ENCODE measurements at places on chromosomes 4 and X. TPM values are rescaled to one million over a fixed set of nuclear protein-coding genes. Genes with fewer than 3 reads are reported as not detected.

The CYBB gene
- 5.8 TPM for total RNA-seq

The PRAF2 gene
- total RNA-seq: 4.8 TPM

The SPATA18 gene
- 1.5 TPM for total RNA-seq

The SCD5 gene
- total RNA-seq: 1.2 TPM

The GAGE12J gene
- total RNA-seq: not detected

The ARHGAP6 gene
- 18.0 TPM for total RNA-seq

GRCh38 chr4:10079256-10079655 lies 37.3 kb downstream of the WDR1 start:
- no peak for DNase-seq

DNA sequence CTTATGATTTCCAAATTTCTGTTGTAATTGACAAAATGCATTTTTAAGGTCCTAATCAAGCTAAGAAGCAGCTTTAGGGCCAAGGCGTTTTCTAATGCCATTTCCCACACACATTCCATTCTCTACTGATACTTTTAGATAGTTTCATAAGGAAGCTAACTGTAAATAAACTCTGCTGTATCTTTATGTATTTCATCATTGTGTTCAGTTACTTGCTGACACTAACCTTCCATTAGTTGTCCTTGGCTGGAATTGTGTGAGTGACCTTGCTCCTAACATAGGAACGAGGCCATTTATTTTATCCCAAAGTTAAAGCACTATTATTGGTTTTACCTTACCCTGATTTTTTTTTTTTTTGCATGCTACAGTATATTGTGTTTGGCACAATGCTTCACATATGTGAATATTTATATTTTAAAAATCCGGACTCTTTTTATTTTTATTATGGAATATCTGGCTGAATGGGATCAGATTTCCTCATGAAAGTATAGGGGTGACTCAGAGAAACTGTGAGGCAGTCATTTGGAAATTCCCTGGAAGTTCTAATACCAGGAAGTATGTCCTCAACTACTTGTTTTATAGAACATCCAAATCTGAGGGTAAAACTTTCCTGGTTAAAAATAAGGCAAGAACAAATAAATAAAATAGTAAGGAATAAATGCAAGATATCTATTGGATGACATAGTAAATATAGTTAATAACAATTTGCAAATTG lies 62.7 kb upstream of the SORBS2 start:
- DNase-seq: no peak

GRCh38 chr4:173752610-173753230 lies 222.7 kb upstream of the HAND2 start:
- no peak for DNase-seq

GRCh38 chr4:27357283-27357682 lies 496.6 kb downstream of the STIM2 start:
- DNase-seq: no peak

DNA sequence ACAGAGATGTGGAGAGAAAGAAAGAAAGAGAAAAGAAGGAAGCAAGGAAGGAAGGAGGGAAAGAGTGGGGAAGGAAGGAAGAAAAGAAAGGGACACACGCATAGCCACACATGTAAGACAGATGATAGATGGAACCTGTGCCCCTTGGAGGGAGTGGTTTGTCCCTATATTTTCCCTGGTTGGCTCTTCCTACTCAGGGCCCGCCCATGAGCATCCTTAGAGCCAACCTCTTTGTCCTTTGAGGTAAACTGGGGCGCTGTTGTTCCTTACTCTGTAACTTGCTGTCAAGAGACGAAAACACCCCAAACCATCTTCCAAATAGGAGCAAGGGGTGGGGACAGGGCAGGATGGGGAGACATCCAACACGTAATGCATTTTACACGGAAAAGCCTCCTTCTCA lies 220.9 kb downstream of the MAML3 start:
- no peak for DNase-seq

DNA sequence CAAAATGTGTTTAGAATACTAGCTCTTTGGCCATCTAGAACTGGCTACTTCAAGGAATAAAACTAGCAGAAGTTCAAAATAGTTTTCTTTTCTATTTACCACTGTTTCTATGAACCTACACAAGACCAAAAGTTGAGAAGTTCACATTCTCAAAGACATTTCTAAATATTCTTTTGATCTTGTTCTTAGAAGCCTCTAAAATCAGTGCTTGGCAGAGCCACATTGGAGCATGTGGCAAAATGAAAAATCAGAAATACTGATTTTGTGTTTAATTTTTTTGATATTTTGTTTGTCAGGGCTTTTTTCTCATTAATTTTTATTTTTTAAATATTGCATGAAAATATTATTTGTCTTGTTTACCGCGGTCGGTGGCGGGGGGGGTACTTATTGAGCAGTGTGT lies 853.8 kb upstream of the INTU start:
- DNase-seq: no peak

GRCh38 chrX:27608671-27609070 lies 18.5 kb downstream of the DCAF8L2 start:
- no peak for DNase-seq

DNA sequence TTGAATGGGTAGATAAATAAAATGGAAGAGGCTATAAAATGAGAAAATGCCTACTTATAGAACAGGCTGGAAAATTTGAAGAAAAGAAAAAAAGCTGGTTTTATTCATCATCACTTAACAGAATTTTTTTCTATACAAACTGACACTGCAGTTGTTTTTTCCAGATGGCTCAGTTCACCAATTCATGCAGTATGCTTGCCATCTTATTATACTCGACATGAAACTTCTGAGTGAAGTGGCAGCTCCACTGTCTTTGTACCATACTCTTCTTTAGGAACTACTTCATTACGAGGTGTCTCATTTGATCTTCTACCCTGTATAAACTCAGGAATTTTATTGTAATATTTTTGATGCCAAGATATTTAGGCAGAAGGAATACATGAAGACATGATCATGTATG lies 153.0 kb downstream of the KDM6A start:
- DNase-seq: no peak

DNA sequence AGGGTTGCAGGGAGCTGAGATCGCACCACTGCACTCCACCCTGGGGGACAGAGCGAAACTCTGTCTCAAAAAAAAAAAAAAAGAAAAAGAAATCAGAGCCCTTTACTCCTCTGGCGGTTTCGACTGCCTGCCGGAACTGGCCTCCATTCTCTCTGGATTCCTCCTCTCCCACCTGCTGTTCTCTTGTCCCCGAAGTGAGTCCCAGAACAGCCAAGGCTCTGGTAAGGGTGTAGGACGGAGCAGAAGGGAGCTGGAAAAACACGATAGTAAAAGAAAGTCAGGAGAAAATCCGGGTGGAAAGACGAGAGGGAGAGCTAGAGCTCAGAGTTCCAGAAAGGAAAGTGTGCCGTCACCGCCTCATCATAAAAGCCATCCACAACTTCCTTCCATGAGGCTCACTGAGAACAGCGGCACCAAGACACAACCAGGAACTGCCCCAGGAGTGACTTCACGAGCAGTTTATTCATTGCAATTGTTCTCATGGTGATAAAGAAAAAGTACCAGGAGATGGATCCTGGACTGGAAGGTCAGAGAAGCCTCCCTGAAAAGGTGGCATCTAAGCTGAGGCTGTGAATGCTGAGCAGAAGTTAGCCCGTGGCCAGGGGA lies 12.3 kb downstream of the TLR3 start:
- no peak for DNase-seq

- no peak for DNase-seq
Measured at GRCh38 chrX:123797543-123798447, 62.1 kb upstream of the XIAP start.

DNA sequence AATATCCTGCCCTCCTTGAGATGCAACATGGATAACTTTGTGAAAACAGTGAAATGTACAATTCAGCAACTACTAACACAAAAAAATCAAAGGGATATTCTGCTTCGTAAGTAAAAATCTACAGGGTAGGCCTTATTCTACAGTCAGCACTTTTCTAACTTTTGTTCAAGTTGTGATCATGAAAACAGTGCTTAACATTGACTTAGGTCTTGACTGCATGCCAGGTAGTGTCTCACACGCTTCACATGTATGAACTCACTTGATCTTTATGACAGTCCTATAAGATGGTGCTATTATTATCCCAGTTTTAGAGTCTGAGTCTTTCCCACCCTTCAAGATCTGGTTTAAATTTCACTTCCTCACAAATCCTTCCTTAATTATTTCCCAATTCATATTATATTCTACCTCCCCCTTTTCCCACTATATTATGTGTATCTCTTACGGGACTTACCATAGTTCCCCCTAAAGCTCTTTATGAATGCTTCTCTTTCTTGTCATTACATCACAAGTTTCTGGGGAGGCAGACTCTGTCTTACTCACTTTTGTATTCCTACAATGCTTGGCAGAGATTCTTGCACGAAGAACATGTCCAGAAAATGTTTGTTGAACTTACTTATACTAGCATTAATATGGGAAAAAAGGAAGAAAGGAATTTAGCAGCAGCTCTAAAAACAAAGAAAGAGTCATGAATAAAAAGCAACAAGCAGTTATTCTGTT lies 179.8 kb downstream of the SCFD2 start:
- DNase-seq: no peak

DNA sequence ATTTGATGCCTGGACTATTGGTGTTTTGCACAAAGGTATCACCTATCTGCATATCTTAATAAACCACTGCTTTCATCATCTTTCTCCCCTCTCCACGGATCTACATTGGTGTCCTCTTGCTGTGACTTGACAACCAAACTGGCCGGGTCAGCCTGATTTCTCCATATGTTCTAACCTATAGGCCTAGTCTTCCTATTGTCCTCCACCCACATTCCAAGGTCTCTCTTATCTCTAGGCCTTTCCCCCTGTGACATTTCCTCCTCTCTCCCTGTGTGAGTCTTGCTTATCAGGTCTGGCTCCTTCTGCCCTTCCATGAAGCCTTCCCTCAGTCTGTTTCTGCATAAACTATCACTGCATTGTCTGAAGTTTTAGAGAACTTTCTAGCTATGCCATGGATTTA lies 33.7 kb downstream of the ARHGAP24 start:
- DNase-seq: no peak

- DNase-seq: no peak
Measured at GRCh38 chr4:15847746-15848145, 69.6 kb downstream of the CD38 start.

- no peak for DNase-seq
Measured at GRCh38 chr4:130542953-130543352, 1447.0 kb downstream of the C4orf33 start.

- DNase-seq: no peak
Measured at GRCh38 chrX:116317409-116317808, 119.0 kb upstream of the SLC6A14 start.

DNA sequence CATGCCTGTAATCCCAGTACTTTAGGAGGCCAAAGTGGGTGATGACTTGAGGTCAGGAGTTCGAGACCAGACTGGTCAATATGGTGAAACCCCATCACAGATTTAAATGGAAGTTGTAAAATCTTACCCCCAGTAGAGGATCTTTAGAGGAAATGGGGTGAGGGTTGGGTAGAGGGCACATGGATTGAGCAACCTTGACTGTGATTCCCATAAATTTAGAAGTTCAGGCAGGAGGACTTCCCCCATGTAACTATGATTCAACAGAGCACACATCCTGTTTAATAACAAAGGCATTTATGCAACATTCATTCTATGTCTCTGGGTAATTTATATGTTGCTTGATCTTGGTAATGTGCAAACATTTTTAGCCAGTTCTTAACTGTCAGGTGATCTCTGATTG lies 143.1 kb downstream of the RBM47 start:
- no peak for DNase-seq

DNA sequence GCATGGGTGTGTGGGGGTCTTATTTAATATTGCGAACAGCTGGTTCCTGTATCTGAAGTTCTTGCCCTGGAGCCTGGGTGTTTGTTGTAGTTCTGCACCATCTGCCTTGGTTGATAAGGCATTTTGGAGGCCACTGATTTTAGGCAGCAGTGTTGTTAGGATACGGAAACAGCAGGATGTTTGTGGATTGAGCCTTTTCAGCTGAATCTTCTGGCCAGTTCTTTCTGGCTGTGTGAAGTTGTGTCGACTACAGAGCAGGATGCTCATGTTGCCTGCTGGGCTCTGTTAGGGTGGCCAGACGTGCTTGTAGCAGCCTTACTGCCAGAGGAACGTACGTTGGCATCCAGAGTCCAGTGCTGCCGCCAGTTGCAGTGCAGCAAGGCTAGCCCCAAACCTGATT lies 134.2 kb downstream of the PTTG2 start:
- DNase-seq: no peak

- DNase-seq: no peak
Measured at GRCh38 chr4:87365348-87365747, 25.6 kb downstream of the HSD17B11 start.

GRCh38 chr4:111988514-111988913 lies 156.7 kb upstream of the FAM241A start:
- DNase-seq: no peak

- DNase-seq: no peak
Measured at GRCh38 chrX:10395179-10395578, 225.2 kb downstream of the MID1 start.

DNA sequence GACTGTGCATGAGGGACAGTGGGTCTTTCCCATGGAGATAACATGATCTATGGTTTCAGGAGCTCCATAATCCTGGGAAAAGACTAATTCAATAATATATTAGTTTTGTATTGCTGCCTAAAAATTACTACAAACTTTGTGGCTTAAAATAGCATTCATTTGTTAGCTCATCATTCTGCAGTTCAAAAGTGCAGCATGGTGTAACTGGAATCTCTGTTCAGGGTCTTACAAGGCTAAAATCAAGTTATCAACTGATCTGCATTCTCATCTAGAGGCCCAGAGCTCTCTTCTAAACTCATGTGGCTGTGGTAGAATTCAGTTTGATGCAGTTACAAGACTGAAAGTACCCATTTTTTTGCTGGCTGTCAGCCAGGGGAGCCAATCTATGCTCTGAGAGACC lies 66.7 kb downstream of the LHFPL1 start:
- DNase-seq: no peak

- no peak for DNase-seq
Measured at GRCh38 chrX:133437356-133437755, 22.1 kb upstream of the GPC4 start.

Data from gastrocnemius medialis (tissue), 4 donors.